ENCODE measurements at places on chromosomes 4 and X.
A peak's percentile ranks its signal among the peaks of the same experiment; 100 is the strongest.

- peak; percentile 38 for DNase-seq
Observed at GRCh38 chr4:88526221-88526815, 2.7 kb upstream of the PYURF start.

GRCh38 chrX:40080894-40081678 is 16.7 kb downstream of the BCOR start:
- DNase-seq: no peak

DNA sequence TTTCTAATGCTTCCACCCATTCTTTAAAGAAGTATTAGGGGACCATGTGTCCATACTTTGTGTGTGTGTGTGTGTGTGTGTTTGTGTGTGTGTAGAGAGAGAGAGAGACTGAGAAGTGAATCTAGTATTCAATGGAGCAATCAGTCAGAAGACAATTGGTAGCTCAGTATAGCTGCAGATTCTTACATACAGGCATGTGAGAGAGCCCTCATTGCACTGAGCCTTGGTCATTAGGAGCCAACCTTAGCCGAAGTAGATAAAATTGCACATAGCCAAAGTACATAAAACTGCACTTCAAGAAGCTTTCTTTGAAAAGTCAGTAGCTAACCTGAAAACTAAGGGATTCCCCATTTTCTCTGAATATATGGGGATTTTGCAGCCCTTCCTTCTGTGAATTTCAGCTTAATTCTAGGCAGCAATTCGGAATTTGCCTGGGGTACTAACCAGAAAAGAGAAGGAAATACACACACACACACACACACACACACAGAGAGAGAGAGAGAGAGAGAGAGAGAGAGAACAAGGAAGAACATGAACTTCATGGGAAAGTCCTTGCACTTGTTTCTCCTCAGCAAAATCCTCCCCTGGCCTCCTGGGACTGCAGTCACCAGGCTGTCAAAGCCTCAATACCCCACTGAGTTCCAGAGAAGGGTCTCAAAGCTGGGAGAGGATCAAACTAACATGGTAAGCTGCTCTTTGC is 1.7 kb upstream of the PRDM8 start:
- no peak for DNase-seq

DNA sequence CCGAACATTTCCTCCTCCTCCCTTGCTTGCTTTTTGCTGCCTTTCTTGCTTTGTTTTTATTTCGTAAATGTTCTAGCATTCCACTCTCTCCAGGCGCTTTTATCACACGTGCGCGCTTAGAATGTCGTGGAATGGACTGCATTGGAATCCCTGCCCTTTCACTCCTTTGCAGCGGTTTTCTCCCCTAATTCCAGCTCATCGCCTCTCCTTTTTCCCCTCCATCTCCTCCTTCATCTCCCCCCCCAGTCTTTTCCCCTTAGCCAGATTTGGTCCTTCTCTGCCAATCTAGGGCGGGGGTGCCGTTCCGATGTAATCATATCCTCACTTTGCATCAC is 579 bp downstream of the OGT start:
- no peak for DNase-seq

- DNase-seq: no peak
Observed at GRCh38 chrX:48975541-48975940, 3.9 kb upstream of the KCND1 start.

GRCh38 chr4:14581741-14582140 is 420.5 kb upstream of the CPEB2 start:
- DNase-seq: no peak

GRCh38 chr4:33882246-33882990 is 2361.9 kb downstream of the ARAP2 start:
- DNase-seq: no peak

DNA sequence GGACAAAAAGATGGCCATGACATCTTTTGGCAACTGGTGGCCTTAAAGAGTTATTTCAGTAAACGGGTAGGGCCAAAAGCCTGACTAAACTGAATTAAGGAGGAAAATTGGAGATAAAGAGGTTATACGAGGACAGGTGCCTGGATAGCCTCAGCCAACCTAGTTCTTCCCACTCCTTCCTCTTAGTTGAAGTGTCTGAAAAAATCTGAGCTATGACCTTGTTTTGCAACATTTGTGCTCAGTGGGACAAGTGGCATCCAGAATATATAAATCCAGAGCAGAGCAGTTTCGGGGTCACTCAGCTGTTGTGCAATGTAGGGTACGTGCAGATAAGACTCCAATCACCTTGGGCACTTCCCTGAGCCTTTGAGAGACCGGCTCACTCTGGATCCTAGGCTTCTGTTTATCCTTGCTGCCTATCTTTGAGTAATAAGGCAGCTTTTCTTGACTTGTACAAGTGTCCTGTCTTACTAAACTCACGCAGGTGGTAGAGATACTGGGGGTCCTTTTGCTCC is 50.2 kb upstream of the MORC4 start:
- DNase-seq: no peak
